ENCODE measurements at places on chromosomes 4 and X.

DNA sequence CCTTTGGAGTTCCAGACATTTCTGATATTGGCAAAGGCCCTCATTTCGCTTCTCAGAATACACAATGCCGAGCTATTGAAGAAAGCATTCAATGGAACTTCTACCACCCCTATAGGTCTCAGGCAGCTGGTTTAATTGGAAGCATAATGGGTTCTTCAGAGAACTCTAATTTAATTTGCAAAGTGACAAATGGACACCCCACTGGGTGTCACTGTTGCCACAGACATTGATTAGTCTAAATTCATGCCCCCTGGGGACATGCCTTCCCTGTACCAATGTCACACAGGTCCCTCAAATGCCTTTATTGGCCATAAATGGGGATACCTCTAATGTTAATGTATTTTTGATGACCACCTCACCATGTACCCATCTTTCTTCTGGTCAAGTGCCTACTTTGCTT, 22.9 kb upstream of the TMEM255A start:
- no peak for DNase-seq

- DNase-seq = no peak
Observed at GRCh38 chrX:106247162-106247561, 79.1 kb downstream of the PWWP3B start.

DNA sequence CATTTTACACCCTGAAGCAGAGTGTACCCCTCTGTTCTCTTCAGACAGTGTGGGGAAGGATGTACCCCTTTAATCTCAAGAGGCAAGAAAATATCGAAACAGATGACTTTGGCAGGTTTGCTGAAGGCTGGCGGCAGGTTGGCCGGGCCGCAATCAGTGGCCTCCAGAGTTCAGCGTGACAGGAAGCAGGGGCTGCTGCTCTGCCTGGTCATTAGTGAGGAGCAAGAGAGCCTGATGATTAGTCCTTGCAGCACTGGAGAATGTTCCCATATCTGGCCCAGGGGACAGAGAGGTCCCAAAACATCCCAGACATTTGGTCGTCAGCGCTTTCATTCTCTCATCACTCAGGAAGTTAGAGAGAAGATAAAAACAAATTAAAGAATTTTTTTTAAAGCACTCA, 352.8 kb downstream of the SPRY1 start:
- DNase-seq = no peak

GRCh38 chr4:47012676-47013075, 18.7 kb upstream of the GABRB1 start:
- DNase-seq = no peak

DNA sequence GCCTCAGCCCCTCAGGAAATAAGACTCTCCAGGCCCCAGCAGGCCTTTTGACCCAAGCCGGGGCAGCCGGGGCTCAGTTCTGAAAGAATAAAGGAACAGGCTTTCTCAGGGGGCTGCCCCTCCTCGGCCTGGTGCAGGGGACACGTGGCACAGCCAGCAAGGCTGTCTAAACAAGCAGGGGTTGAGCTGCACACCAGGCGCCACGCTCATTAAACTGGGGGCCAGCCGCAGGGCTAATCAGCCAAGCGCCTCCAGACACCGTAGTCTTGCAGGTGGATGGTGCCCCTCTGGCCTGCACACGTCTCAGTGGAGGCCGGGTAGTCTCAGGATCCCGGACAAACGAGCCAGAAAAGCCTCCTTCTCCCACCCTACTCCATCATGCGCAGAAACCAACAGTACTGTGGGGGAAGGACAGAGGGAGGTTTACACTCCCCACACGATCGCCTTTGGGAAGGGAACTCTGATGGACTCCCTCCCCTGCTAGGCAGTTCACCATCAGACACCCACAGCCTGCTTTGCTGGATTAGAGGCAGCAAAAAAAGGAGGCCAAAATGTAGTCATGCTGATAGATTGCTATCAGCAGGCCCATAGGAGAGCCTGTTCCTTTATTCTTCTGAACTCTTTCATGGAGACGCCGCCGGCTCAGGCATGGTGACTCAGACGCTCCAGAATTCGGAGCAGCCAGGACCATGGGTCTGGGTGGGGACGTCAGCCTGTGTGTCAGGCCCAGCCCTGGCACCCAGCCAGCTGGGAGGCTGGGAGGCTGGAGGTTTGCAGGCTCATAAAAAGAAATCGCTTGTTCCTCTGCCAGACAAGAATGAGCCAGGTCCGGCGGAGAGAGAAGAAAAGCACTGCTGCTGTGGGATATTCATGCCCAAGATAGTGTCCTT, 342.4 kb downstream of the BCOR start:
- DNase-seq = no peak

DNA sequence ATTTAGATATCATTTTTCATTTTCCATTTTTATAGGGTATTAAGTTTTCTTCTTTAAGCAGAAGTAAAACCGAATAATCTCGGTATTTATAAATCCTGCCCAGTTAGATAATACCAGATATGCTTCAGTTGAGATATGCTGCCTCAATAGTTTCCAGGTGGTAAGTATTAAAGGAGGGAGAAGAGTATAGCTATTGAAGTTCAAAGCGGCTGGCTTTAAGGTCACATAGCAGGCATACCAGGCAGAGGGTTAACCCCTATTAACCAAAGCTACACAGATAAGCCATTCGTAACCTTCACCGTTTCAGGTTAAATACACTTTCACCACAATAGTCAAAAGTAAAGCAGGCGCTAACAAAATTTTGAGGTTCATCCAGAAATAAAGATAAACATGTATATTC, 54.2 kb downstream of the EDNRA start:
- no peak for DNase-seq

- DNase-seq = no peak
Observed at GRCh38 chr4:17722356-17722700, 59.1 kb downstream of the FAM184B start.

GRCh38 chr4:11720292-11720691, 291.6 kb upstream of the HS3ST1 start:
- no peak for DNase-seq

DNA sequence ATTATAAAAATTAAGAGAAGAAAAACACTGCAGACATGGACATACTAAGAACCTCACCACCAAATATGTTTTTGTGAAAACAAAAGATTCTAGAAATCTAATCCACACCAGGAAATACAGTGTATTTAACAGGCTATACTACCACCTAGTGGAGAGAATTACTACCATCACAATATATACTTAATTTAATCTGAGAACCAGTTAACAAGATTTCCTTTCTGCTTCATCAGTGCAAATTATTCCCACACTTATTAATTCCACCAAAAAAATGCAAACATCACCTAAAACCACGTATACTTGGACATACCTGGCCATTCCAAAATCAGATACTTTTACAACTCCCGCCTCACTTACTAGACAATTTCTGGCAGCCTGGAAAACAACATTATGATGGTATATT, 7.0 kb upstream of the TXK start:
- DNase-seq = no peak

- no peak for DNase-seq
Observed at GRCh38 chr4:13541720-13542576, 2.4 kb downstream of the NKX3-2 start.

GRCh38 chr4:69060651-69061308, 35.5 kb upstream of the UGT2B7 start:
- no peak for DNase-seq

DNA sequence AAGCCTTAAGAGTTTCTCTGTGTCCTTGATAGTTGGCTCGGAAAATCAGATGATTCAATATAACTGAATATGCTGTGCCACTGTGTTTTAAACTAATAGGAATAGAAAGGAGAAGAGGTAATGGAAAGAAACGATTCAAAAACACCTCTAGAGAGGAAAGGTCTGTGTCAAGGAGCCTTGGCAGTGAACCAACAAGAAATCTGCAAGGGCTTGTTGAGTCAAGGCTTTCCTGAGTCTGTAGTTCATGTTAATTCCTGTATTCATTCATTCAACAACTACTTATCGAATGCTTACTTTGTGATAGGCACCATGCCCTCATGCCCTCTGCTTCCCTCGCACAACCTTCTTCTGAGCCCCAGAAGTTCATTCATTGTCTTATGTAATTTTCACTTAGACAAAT, 336.0 kb downstream of the PDHA2 start:
- DNase-seq = no peak

- no peak for DNase-seq
Observed at GRCh38 chr4:169251291-169252235, 19.2 kb downstream of the SH3RF1 start.

DNA sequence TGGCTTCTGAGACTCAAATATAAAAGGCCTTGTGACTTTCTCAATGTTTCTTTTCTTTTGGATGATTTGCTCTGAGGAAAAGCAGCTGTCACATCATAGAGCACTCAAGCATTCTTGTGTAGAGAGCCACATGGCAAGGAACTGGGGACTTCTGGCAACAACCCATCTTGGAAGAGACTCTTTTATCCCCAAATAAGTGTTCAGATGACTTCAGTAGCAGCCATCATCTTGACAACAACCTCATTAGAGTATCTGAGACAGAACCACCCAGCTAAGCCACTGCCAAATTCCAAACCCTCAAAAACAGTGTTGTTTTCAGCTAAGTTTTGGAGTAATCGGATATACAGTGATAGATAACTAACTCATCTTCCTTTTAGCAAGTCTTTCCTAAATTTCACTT, 1431.7 kb upstream of the IGFBP7 start:
- DNase-seq = no peak

DNA sequence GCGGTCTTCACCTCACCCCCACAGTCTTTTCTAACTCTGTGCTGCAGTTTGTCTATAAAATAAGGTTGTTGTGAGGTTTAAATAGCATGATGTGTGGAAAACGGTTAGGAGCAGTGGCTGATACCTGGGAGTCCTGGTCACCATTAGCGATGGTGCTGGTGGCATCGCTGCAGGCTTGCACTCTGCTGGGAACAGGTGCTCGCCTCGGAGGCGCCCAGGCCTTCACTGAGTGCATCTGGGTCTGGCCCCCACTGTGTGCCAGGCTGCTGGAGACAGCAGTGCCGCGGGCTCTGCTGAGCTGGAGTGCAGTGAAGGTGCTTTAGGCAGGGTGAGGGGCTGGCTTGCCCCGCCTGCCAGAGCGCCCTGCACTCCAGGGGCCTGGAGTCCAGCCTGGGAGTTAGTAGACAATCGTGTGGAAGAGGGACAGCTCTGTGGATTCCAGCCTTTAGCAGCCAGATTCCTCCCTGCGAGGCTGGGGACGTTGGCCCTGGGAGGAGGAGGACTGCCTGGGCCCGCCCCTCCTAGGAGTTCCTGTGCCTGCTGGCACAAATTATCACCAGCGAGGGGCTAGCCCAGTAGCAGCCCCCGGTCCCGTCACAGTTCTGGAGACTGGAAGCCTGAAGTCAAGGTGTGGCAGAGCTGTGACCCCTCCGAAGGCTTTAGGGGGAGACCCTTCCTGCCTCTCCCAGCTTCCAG, 7.3 kb downstream of the RGS12 start:
- DNase-seq = no peak

- peak; percentile 7 for DNase-seq
Observed at GRCh38 chr4:138892483-138893407, 122.8 kb upstream of the NOCT start.

DNA sequence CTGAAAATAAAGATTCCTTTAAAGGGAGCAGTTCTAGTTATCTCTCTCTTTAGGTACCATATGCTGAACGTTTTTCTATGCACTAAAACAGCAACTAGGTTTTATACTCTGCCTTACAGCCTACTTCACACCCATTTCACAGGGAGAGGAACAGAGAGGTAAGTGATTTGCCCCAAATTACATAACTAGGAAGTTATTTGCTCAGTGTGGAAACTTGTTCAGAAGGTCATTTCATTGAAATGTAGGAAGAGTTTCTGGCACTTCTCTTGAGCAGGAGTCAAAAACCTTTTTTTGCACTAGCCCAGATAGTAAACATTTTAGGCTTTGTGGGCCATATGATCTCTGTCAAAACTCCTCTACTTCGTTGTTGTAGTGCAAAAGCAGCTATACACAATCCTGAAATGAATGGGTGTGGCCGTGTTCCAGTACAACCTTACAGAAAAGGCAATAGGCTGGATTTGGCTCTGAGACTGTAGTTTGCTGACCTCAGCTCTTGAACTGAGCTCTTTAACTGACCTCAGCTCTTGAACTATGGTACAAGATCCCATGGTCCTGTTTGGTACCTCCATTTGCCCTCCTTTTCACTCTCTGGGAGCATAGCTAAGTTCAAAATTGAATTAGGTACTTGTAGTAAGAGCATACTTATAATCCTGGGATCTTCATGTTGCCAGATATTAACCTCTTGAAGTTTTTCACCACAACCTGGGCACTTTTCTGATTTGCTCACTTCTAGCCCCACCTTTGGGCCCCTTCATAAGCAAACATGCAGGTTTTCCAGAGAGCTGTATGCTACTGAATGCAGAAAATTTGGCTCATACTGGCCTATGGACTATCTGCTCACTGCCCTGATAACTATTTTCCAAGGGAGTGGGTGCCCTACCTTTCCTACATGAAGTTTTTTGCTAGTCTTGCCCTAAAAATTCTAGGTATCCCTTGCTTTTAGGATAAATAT, 53.3 kb downstream of the AR start:
- no peak for DNase-seq

- no peak for DNase-seq
Observed at GRCh38 chrX:146346102-146346501, 463.5 kb upstream of the CXorf51B start.

- DNase-seq = no peak
Observed at GRCh38 chr4:147825451-147826287, 93.8 kb downstream of the ARHGAP10 start.

DNA sequence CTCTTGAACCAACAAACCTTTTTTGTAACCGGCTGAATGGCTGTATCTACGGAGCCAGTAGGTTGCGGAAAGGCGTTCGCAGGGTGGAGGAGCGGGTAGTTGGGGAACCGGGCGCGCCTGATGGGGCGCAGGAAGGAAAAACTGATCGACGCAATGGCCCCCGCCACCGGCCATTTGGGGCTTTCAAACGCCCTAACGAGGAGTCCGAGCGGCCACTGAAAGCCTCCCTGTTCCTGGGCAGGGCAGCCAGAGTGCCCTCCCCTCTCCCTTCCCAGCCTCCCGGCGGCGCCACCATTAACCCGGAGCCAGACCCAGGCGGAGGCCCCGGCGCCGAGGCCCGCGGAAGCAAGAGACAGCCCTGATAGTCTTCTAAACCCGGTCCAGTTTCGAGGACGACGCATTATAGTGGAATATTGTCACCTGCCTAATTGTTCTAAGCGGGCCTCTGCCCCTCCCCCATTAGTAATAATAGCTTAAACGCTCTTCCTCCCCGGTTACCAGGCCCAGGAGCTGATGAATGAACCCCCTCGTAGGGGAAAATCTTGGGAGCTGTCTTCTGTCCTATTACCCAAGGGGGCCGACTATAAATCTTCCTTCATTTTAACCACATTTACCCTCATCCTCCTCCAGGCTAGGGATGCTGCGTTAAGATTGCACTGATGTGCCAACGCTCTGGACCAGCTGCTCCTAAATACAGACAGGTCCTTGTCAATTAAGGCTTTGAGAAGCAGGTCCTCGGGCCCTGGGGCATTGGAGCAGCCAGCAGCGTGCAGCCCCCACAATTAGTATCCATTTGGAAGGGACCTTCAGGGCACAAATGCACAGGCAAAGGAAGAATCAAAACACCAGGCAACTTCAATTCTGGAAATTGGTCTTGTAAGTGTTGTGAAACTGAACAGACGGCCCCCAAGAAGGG, 61.6 kb upstream of the TMEM33 start:
- no peak for DNase-seq
